Sigmoid colon (tissue), 7 donors: ENCODE measurements at places on chromosomes 13 and 19.

GRCh38 chr13:29483211-29483610 lies 112.3 kb downstream of the SLC7A1 start:
- DNase-seq = no peak

- DNase-seq = no peak
These were observed at the start of gene LMTK3 for GRCh38 chr19:48511800-48512503. LMTK3 (minus strand) TSS chr19:48511835; CDS start chr19:48511576, 259 bp downstream.

GRCh38 chr19:35665157-35665556 lies 1.2 kb upstream of the UPK1A start:
- DNase-seq = peak; percentile 35

DNA sequence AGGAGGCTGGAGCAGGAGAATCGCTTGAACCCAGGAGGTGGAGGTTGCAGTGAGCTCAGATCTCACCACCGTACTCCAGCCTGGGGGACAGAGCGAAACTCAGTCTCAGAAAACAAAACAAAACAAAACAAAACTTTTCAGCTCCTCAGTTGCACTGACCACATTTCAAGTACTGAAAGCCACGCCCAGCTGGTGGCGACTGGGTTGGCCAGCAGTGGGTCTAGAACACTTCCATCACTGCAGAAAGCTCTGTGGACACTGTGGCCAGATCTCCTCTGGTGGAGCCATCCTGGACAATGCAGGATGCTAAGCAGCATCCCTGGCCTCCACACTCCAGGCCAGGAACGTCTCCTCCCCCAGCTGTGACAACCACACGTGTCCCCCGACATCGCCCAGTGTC lies 21.1 kb downstream of the TLE2 start:
- no peak for DNase-seq

DNA sequence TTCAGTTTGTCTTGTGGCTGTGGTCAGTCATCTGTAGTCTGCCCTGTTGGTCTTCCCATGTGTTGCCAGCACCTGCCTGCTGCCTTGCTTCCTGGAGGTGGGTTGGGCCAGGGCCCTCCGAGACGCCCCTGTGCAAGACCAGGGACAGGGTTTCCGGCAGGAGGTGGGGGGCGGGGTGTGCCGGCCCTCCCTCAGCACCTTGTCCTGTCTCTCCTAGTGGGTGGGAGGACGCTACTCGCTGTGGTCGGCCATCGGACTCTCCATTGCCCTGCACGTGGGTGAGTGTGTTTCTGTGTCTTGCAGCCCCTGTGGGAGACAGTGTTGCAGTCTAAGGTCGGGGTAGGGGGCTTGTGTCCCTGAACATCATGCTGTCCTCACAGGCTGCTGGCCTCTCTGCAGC lies 11.2 kb upstream of the PDCD2L start:
- no peak for DNase-seq

DNA sequence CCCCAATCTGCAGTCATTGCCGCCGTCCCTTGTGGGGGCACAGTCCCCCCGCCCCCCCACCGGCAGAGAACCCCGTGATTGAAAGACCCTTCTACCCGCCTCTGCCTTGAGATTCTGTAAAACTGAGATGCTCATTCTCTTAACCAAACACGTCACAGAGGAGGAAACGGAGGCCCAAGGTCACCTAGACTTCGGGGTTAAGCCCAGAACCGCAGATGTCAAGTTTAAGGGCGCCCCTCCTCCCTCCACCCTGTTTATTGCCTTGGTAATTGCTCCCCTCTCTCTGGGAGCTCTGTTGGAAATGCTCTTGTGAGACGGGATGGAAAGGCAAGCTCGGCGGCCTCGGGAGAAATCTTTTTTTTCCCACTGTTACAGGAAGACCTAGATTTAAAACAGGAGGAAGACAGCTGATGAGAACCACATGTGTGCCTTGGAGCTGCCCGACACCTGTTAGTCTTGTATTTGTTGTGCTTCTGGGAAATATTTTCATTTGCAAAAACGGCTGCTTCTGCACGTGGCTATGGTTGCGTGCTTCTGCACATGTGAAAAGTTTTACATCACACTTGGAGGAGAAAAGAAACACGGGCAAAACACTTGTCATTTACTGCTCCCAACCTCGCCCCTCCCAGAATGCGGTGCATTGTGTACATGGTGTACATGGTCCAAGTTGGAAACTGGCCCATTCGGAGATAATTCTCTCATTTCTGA lies 1.1 kb upstream of the MED26 start:
- DNase-seq = peak; percentile 88

DNA sequence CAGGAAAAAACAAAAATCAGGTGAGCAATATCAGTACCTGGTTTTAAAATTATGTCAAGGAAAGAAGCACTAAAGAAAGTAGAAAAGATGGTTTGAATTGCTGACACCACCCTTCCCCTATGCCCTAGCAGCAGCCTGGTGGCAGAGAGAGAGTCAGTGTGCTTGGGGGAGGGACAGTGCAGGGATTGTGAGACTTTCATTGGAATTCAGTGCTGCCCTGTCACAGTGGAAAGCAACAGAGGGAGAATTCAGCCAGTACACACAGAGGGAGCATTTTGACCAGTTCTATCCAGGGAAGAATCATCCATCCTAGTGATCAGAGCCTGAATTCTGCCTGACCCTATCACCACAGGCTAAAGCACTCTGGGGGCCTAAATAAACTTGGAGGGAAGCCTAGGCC lies 222.4 kb upstream of the PCDH17 start:
- DNase-seq = no peak

DNA sequence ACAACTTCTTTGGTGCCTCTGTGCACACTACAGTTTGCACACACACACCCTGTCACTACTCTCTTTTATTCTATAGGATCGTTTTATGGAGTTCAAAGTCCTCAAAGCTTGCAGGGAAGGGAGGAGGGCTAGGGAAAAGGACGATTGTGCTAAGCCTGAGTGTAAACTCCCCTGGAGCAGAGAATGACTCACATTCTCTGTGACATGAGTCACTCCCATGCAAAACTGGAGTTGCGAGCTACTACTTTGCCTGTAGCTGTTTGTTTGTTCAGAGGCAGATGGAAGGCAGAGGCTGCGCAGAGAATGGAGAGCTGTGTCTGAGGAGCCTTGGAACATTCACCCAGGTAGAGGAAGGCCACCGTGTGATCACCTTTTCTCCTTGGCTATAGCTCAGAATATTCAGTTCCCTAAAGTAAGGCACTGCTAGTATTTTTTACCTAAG lies 80.5 kb upstream of the MBNL2 start:
- peak; percentile 73 for DNase-seq

GRCh38 chr19:12606796-12607195 lies 3.8 kb downstream of the ZNF490 start:
- peak; percentile 28 for DNase-seq

- no peak for DNase-seq
These were observed 11.6 kb downstream of the CCDC169 start for GRCh38 chr13:36286006-36286405.

DNA sequence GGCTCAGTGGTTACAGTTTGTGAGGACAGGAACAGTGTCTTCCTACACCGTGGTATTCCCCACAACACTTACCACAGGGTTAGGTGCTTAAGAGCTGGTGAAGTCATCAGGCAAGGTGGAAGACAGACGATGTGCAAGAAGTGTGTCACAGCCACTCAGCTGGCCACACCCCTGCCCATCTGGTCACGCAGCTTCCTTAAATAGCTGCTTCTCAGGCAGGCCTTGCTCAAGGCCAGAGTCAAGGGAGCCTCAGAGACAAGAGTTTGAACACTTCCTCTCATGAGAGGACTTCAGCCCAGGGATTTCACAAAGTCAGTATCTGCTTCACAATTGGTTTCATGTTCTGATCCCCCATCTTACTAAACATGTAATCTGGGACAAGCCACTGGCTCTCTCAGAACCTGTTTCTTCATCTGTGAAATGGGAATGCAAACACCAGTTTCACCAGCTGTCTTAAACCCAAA lies 80.3 kb upstream of the FRY start:
- DNase-seq = peak; percentile 72

- DNase-seq = peak; percentile 80
These were observed 401 bp upstream of the ZNF765 start for GRCh38 chr19:53394522-53394973.

GRCh38 chr19:31185261-31185660 lies 164.0 kb downstream of the TSHZ3 start:
- no peak for DNase-seq

DNA sequence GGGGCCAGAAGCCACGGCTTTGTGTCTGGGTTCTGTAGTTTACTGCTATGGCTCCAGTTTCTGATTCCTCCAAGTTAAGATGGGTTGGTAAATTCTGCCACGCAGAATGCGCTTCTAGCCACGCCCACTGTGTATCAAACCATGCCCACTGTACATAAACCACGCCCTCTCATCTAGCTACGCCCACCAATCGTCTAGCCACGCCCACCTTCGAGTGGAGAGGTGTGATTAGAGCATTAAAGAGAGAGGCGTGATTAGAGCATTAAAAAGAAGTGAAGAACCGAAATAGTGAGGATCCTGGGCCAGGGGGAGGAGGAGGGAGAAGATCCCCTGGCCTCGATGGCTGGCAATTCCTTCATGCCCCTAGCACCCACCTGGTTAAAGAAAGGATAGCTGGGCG lies 43.7 kb upstream of the ADGRE5 start:
- DNase-seq = no peak

- no peak for DNase-seq
These were observed 483.2 kb upstream of the SLITRK6 start for GRCh38 chr13:86282442-86282841.

GRCh38 chr19:11722414-11722813 lies 16.3 kb downstream of the ZNF823 start:
- no peak for DNase-seq

- no peak for DNase-seq
These were observed 77.1 kb downstream of the CCNA1 start for GRCh38 chr13:36509369-36509768.

- DNase-seq = no peak
These were observed 12.7 kb upstream of the PTBP1 start for GRCh38 chr19:784541-784940.

- DNase-seq = no peak
These were observed 34.8 kb downstream of the SLAIN1 start for GRCh38 chr13:77732287-77732686.

DNA sequence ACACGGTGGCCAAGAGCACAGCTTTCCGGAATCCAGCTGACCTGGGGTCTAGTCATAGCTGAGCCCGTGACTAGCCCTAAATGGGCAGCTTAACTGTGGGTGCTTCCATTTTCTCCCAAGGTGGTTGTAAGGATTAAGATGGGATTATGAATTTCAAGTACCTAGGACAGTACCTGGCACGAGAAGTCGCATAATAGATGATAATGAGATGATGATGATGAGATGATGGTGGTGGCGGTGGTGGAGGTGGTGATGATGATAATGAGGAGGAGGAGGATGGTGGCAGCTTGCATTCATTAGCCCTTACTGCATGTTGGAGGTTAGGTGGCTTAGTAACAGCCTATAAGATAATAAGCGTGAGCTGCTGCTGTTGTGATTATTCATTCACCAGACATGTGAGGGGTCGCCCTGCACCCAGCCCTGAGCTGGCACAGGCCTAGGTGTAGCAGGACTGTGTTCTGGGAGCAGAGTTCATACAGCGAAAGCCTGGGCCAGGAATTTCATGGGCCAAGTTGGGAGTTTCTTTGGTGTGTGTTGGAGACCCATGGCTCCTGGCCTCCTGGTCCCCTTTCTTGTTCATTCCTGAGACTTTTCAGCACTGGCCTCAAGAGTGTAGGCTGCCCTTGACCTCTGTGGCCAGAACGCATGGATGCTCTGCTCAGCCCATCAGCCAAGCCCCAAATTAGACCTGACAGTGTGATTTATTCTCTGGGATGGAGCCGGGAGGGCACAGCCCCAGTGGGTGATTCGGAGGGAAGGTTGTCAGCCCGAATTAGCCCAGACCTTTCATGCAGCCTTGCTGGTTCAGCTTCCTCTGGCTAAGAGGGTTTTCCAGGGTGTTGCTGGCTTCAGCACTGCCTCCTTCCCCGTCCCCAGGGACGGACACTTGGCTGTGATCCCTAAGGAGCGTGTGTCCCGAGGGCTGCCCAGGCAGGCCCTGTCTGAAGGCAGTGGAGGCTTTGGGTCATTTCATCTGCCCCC lies 128.8 kb downstream of the SIPA1L3 start:
- no peak for DNase-seq

- no peak for DNase-seq
These were observed 1.3 kb downstream of the GNG8 start for GRCh38 chr19:46634656-46635218.

- DNase-seq = no peak
These were observed 1203.5 kb upstream of the PRR20A start for GRCh38 chr13:55937180-55937579.

DNA sequence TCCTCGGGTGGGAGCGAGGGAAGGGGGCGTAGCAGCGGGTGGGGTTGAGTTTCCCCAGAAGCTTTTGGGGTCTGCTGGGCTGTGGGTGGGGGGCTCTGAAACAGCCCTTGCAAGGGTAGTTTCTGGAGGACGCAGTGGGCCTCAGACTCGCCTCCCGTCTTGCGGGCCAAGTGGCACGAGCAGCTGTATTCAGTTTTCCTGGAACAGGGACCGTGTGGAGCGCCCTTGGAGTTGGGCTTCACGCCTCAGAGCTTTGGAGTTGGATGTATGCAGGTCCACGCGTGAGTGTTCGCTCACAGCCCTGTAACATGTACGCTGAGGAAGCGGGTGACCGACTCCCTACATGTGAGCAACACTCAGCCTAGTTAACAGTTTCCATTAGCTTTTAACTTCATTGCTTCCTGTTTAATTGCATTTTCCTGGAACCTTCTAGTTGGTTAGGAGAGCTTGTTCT lies 603 bp downstream of the TM9SF2 start:
- peak; percentile 68 for DNase-seq

- no peak for DNase-seq
These were observed 52.8 kb downstream of the ELF1 start for GRCh38 chr13:40966298-40966697.

GRCh38 chr19:44607049-44607448 lies 6.3 kb upstream of the IGSF23 start:
- no peak for DNase-seq
